ENCODE measurements at places on chromosomes 16 and 17.

DNA sequence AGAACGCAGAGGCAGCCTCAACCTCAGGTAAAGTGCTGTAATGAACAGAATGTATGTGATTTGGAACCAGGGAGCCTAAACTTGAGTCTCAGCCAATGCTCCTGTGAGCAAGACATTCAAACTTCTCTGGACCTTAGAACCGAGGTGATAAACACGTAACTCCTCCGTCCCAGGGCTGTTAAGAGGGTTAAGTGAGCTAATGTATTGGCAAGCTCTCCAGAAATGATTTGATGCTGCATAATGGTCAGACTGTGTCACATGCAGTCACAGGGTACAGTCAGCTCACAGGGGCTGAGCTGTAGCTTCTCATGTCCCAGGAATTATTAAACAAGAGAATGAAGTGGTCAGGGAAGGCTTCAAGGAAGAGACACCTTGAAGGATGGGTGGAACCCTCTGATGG, 10.0 kb upstream of the SLC4A1 start:
- DNase-seq: no peak

GRCh38 chr16:2596747-2597559, 59.1 kb downstream of the PDPK1 start:
- DNase-seq: no peak

GRCh38 chr17:48484850-48485249, 46.0 kb downstream of the HOXB1 start:
- peak; percentile 87 for DNase-seq

DNA sequence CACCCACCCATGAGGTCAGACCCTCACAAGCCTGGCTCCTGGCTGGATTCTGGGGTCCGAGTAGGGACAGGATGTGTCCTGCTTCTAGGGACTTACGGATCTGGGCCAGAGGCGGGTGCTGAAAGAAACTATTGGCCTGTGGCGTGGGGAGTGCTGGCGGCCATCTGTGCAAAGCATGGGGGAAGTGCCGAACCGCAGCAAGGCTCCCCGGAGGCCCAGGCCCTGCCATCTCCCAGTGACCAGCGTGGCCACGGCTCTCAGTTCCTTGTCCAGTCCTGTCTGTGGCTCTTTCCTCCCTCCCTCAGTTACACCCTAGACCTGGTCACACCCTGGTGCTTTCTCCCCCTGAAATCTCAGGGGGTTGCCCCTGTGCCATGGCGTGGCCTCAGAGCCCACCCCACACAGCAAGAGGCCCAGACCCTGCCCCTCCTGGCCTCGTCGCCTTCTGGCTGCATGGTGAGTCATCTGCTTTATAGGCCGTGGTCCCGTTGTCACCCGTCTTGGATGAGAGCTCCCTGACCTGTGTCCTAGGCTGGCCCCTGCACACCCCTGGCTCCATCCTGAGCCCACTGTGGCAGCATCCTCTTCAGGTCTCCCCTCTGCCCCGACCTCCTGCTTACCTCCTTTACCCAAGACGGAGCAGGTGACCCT, 54.5 kb downstream of the PRMT7 start:
- no peak for DNase-seq

DNA sequence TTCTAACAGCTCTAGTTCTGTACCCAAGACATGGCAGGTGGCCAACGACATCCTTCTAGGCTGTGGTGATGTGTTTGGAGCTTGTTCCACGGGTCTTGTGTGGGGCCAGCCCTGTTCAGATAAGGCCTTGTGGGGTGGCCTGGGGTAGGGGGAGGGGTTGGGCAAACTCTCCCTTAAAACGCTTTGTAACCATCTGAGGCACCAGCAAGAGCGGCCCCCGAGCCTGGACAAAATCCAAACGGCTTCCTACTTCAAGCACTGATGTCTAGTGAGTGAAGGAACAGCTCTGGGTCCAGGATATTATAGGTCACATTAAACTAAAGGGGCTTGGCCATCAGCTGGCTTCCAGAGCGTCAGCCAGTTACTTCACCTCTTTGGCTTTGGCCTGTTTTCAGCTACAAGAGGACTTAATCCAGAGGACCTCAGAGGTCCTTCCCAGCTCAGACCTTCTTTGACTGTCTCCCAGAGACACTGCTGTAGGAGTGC, 11.9 kb downstream of the SERPINF1 start:
- no peak for DNase-seq

- DNase-seq: no peak
Measured at GRCh38 chr16:74439685-74440084, 18.4 kb upstream of the CLEC18B start.

- DNase-seq: peak; percentile 75
Measured at GRCh38 chr16:49700251-49701064, 155.5 kb downstream of the ZNF423 start.

GRCh38 chr16:89670496-89671431, 13.1 kb downstream of the SPATA33 start:
- no peak for DNase-seq

GRCh38 chr17:68290268-68290954, 516 bp downstream of the SLC16A6 start:
- no peak for DNase-seq

DNA sequence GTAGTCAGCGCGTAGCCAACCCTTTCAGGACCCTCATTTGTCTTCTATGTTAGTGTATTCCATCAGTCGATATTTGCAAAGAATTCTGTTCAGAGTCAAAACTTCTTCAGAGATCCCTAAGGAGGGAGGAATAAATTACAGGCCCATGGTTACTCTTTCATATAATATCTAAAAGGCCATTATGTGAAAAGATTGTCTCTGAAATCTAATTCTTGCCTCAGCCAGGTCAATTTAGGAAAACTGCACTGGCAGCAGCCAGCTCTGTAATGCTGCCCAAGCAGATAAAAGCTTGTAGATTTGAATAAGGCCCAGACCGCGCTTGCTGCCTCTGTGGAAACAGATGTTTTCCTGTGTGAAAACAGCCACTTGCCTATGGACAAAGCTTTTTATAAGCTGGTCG, 379.8 kb downstream of the CNTNAP4 start:
- no peak for DNase-seq

- no peak for DNase-seq
Measured at GRCh38 chr17:35448899-35449227, 297 bp upstream of the SLFN13 start.

DNA sequence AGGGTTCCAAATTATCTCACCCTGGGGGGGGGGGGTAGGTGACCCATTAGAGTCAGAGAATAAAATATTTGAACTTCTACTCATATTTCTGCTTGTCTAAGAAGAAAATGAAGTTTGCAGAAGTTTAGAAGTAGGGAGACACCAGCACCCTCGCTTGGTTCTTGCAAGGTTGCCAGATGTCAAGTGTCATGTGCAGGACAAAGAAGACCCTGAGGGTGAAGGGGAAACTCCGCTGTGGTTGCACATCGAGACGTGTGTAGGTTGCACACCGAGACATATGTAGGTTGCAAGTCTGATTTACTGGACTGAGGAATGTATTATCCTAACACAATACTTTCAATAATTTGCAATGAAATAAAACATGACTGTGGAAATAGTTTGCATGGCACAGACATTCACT, 42.4 kb upstream of the IRF8 start:
- DNase-seq: no peak

GRCh38 chr17:79224903-79225302, 150.3 kb downstream of the ENGASE start:
- no peak for DNase-seq

GRCh38 chr16:64440421-64440831, 681.4 kb downstream of the CDH11 start:
- DNase-seq: peak; percentile 98

GRCh38 chr16:31168848-31169247, 11.1 kb upstream of the FUS start:
- no peak for DNase-seq

GRCh38 chr16:84836234-84836647, 16.5 kb downstream of the CRISPLD2 start:
- DNase-seq: peak; percentile 100

- DNase-seq: peak; percentile 53
Measured at GRCh38 chr16:52912565-52913173, 140.0 kb downstream of the CHD9NB start.

GRCh38 chr16:3025032-3026002, 1.5 kb downstream of the THOC6 start:
- DNase-seq: no peak

DNA sequence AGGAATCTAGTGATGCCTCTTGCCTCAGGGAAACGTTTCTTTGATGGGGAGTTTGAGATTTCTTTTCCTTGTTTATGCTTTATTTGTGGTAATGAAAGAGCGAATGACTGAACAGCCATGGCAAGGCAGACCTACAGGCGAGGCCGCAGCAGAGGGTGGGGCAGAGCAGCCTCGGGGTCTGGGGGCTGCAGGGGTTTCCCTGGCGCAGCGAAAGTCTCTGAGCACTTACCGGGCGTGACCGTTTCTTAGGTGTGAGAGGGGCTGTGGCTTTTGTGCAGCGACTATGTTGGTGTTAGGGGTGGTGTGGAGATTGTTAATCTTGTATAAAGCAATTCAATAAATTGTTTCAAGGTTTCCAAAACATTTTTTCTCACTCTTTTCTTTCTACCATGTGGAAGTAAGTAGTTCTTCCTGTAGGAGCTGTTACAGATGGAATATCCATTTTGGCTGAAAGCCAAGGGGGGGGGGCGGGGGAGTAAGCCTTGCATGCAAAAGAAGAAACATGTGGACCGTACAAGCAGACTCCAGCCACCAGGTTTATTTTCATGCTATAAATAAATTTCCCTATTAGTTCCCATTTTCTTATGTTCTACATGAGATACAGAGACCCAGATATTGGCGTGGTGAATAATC, 34.8 kb downstream of the UBN1 start:
- peak; percentile 19 for DNase-seq

- no peak for DNase-seq
Measured at GRCh38 chr17:72332367-72332766, 211.5 kb downstream of the SOX9 start.

GRCh38 chr17:41697122-41697962, 8.7 kb downstream of the EIF1 start:
- DNase-seq: no peak

GRCh38 chr16:29112755-29113347, 128.0 kb downstream of the LAT start:
- no peak for DNase-seq

- no peak for DNase-seq
Measured at GRCh38 chr16:53598511-53599275, 95.7 kb upstream of the AKTIP start.

DNA sequence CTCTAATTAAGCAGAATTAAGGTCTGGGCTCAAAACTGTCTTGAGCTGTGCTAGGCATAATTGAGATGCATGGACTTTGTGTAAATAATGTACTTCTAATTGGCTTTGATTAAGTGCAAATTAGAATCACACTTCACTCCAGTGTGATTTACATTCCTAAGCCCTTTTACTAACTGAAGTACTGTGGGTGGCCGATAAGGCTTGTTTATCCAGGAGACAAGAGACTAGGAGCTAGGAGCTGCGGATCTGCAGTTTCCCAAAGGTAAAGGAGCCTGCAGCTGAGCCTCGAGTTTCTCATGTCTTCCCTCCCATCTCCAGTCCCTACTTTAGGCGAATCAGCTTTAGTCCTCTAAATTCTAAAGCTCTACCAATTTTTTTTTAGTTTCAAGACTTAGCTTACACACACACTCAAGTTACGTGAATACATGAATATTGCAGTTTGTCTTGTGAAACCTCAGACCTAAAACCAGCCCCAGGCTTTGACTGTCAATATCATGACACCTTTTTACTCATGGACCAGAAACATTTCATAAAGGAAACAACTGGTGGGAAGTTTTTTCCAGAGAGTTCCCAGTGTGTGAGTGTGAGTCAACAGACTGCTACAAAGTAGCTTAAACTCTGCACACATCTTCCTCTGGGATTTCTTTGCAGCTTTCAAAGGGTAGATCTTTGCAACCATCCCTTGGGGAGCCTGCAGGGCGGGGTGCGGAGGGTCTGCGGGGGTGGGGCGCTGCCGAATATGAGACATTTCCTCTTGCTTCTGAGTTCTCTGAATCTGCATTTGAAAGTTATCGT, 113.9 kb upstream of the TBX2 start:
- DNase-seq: peak; percentile 93

- no peak for DNase-seq
Measured at GRCh38 chr17:49975531-49975930, 6.5 kb downstream of the DLX4 start.

DNA sequence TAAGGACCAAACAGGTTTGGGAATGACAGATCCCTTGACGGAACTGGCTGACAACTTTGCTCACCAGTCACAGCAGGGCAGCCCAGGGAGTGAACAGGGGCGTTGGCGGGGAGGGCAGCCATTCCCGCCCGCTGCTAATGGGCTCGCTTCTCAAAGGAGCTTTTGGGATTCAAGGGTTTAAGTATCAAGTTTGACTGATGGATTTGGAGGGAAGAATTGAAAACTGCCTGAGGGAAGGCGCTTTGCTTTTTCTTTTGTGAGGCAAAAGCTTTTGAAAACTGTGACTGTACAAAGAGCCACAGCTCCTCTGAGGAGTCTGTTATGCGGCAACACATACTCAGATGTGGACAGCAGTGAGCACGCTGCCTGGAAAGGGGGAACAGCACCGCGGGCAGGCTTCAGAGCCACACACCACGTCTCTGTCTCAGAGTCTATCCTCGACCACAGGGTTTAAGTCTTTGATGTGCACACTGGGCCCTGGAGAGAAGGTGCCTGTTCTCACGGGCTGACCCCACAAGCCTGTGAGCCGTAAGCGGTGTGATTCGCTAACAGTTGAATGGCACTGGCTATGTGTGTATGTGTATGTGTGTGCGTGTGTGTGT, 79.9 kb upstream of the HSBP1 start:
- no peak for DNase-seq

DNA sequence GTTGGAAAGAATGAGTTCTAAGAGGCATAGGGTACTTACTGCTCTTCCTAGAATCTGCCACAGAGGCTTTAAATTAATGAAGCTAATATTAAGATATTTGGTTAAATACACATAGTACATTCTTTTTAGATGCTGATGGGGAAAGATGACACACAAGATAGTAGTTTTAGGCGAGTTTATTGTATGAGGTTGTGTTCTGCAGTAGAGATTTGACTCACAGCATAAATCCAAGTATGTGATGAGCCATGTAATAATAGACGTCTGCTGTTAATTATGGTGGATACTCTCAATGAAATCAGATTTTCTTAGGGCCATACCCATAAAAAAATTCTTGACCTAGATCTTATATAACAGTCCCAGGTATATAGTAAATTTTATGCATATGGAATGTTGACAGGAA, 8.0 kb downstream of the TNRC6C start:
- no peak for DNase-seq

GRCh38 chr17:1645207-1646171, at the start of gene SCARF1:
Gene SCARF1, minus strand, starts transcription at chr17:1645732. Its CDS starts 35 bp downstream, at chr17:1645697.
- DNase-seq: no peak

GRCh38 chr16:31427441-31428278, 500 bp downstream of the COX6A2 start:
- peak; percentile 43 for DNase-seq

DNA sequence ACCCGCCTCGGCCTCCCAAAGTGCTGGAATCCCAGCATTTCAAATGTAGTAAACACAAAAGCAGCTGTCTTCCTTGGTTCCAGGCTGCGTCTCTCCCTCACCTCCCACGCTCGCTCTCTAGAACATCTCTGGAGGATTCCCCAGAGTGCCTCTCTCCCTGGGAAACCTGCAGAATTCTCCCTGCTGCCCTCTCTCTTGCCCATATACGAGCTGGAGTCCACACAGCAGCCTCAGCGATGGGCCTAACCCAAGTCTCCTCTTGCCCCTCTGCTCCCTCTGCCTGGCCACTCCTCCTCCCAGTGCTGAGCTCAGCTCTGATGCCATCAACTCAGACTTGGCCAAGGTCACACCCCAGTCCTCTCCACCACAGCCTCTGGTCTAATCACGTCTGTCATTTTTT, 10.6 kb downstream of the GPRC5B start:
- DNase-seq: no peak

- DNase-seq: no peak
Measured at GRCh38 chr16:58709333-58709732, 24.8 kb upstream of the SLC38A7 start.

GRCh38 chr17:72104164-72104862, 16.5 kb upstream of the SOX9 start:
- DNase-seq: no peak

- peak; percentile 85 for DNase-seq
Measured at GRCh38 chr17:78925234-78925633, at the start of gene TIMP2. Gene TIMP2, minus strand, starts transcription at chr17:78925387. Its CDS starts 299 bp downstream, at chr17:78925088.
